ENCODE measurements at places on chromosomes 3 and 15.

DNA sequence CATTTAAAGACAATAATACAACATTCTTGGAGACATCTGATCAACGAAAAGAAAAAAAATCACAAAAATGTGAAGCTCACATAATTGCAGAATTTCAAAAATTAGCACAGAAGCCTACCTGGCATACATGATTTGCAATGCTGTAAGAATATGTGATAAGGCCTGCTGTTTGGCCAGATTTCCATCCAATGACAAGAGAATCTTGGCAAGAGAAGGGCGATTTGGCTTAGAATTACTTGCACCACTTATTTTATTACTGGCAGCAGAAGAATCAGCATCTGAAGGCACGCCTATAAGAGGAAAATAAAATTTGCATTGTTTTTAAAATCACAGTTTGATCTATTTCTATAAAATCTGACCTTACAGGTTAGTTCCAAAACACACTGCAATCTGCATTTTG lies 70.3 kb upstream of the OCA2 start:
- no peak for DNase-seq

GRCh38 chr3:148903022-148903442 lies 37.9 kb downstream of the CPA3 start:
- DNase-seq: no peak

DNA sequence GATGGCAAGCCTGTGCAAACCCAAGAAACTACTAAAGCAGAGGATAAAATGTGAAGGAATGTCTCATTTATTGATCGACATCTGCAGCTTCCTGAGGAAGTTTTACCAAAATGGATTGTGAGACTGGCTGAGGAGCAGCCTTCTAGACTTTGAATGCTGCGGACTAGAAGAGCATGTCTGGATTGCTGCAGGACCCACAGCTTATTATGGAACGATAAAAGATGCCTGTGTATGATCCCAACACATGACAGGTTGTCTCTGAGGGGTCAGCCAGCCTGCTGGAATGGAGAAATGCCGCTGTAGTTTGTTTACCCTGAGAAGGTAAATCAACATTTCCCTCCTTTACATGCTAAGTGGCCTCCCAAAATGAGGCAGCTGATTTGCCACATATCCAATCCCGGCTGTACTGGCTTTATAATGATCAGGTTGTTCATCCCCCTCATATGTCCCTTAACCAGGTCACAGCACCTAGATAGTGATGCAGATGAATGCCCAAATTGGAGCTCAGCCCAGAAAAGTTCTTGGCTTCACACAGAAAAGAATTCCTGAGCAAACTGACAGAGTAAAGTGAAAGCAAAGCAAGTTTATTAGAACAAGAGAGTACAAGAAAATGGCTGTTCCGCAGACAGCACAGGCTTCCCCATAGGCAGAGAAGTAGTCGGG lies 63.9 kb downstream of the IL12A start:
- no peak for DNase-seq

- DNase-seq: no peak
These were observed at the start of gene FSD2 for GRCh38 chr15:82805994-82806406. Gene FSD2 (minus strand): TSS chr15:82806069. CDS start chr15:82787390, 18,679 bp downstream.

DNA sequence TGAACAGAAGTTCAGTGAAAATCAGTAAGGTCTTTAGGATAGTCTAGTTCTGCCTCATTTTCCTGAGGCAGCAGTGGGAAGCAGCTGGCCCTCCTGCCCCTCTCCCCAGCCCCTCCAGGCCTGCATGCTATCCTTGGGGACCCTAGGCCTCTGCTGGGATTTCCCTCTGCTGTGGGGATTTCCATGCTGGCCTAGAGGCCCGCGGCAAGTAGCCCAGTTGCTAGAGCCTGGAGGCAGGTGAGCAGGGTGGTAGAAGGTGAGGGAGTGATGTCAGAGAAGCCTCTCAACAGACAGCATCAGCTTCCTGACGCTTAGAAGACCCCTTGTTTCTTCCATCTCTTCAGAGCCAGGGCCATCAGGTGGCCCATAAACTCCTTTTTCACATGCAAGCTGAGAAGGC lies 305.8 kb upstream of the THBS1 start:
- no peak for DNase-seq

DNA sequence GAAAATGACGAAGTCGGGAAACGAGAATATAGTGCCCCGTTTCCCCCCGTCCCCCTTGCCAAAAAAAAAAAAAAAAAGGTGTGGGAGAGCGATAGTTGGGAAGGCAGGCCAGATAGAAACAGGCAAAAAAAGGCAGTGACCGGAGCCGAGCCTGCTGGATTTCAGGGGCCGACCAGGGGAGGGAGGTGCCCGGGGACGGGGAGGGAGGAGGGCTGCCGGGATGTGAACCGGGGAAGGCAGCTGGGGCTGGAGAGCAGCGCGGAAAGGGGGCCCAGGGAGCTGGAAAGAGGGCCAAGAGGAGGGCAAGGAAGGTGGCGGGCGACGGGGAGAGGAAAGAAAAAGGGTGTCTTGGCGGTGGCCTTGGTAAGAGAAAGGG lies 837 bp downstream of the LRRN1 start:
- DNase-seq: no peak

GRCh38 chr3:9878700-9879099 lies 1.4 kb downstream of the CIDEC start:
- no peak for DNase-seq

DNA sequence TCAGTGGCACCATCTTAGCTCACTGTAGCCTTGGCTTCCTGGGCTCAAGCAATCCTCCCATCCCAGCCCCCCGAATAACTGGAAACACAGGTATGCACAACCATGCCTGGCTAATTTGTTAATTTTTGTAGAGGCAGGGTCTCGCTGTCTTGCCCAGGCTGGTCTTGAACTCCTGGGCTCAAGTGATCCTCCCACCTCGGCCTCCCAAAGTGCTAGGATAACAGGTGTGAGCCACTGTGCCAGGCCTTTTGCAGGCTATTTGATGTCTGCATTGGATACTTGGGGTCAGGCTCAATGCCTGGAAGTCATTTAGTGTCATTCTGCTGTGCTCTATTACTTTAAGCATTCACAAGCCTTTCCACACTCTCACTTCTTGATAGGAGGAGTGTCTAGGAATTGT lies 17.6 kb downstream of the LIMD1 start:
- DNase-seq: no peak

GRCh38 chr15:65245096-65245856 lies 34.0 kb upstream of the CILP start:
- DNase-seq: no peak

DNA sequence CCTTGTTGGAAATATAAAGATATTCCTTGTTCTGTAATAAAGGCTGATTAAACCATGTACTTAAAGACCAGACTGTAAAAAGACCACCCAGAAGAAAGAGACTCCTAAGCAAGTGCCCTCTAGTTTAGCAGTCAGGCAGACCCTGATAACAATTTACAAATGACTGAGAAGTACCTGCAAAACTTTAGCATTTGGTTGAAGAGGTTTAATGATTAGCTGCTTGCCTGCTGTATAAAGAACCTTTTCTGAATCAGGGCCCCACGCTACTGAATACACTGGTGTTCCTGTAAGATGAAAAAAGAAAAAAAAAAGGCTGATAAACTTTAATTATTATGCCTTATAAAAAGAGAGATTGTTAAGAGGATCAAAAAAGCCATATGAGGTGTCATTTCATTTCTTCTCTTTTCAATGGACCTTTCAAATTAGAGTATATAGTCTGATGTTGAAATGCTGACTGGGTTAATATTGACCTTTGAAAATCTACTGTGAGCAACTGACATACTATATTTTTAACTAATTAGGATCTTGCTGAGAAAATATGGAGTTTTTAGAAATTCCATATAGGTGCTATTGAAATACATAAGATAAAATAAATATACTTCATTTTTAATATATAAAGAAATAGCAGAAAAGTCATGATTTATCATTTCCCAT lies 33.0 kb downstream of the IFT80 start:
- DNase-seq: no peak

GRCh38 chr15:43046484-43046883 lies 59.4 kb downstream of the UBR1 start:
- no peak for DNase-seq

- DNase-seq: no peak
These were observed 29.9 kb downstream of the RASGRP1 start for GRCh38 chr15:38534691-38535090.

- no peak for DNase-seq
These were observed 82.1 kb downstream of the CGNL1 start for GRCh38 chr15:57458356-57458781.

DNA sequence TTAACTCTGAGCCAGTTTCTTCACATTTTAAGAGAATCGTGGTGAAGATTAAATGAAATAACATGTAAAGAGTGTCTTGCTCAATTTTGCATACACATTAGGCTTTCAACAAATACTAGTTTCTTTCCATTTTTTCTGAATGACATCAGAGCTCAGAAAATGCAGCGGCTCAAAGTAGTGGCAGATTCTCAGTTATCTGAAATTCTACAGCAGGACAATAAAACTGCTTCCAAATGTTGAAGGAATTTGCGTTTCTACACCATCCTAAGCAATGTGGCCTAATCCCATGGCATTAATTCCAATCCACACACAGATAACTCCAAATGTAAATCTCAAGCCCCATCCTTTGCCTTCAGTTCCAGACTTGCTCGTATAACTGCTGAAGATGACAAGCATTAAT lies 115.8 kb downstream of the PLCH1 start:
- no peak for DNase-seq

- no peak for DNase-seq
These were observed 31.1 kb downstream of the RBM15B start for GRCh38 chr3:51422211-51422610.

GRCh38 chr3:138010273-138010590 lies 267 bp downstream of the CLDN18 start:
- DNase-seq: no peak

Data from stimulated activated CD4-positive, alpha-beta T cell treated with anti-CD3 and anti-CD28 coated beads, Interleukin-1b, Interleukin-23, amount 100 ng/mL, for 1 hour (primary cell).